ENCODE measurements at places on chromosomes 16 and 17.

- DNase-seq: no peak
Observed at GRCh38 chr17:64007838-64008282, 9.7 kb downstream of the PRR29 start.

- DNase-seq: no peak
Observed at GRCh38 chr16:85475233-85475632, 137.9 kb upstream of the GSE1 start.

DNA sequence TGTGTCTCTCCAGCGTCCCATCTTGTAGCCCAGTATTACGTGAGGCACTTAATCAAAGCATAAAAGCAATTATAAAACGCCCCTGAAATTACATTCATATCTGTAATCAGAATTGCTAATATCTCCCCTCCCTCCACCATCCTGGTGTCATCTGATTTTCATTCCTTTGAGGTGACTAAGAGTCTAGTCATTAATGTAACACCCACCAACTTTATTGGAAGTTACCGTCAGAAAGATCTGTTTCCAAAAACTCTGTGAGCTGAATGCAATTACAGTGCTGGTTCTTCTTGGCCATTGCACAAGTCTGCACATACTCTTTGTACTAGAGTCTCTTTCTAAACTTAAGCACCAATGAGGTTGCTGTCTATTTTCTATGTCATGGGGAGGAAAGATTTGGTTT is 12.5 kb upstream of the MAF start:
- DNase-seq: no peak

DNA sequence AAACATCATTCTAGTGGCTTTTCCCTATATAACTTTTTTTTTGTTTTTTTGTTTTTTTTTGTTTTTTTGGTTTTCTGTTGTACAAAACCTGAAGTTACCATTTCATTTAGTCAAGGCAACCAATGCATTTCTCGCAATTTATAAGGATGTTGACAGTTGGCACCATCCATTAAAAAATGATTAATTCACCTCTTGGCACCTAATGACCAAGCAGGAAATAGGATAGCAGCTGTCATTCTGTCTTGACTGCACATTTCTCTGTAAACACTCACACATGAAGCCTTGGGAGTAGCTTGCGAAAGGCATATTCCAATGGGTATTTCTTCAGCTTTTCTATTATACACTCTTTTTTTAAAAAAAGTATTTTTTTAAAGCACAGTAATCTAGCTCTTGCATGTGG is 77.5 kb downstream of the SYCE1L start:
- no peak for DNase-seq

- DNase-seq: peak; percentile 2
Observed at GRCh38 chr16:1520461-1520860, 13.0 kb upstream of the TMEM204 start.

GRCh38 chr16:75599452-75600277 is 23.4 kb downstream of the ADAT1 start:
- DNase-seq: no peak

DNA sequence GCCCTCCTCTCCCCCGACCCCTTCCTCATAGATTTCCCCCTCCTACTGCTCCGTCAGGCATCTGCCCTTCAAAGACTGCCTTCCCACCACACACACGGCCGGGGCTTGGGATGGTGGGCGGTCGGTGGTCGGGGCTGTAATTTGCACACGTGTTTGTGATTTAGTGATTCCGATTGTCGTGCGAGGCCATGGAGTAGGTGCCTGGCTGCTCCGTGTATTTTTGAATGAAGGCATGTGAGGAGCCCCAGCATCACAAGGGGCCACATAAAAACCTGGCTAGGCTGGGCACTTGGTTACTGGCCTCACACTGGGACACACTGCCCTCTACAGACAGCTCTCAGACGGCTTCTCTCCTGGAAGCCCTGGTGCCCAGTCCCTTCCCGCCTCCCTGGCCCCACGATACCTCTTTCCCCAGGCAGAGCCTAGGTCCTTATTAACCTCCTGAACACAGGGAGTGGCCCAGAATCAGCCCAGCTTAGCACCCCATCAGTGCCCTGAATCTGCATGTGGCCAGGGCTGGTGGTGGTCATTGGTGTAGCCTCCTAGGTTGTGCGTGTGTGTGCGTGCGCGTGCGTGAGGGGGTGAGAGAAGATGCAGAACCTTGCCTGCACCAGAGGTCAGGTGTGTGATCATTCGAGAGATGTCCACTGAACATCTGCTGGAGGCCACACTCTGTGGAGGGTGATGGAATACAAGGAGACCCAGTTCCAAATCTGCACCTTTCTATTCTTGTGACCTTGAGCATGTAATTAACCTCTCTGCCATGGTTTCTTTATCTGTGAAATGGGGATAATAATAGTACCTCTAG is 1.3 kb upstream of the SOCS1 start:
- DNase-seq: no peak

DNA sequence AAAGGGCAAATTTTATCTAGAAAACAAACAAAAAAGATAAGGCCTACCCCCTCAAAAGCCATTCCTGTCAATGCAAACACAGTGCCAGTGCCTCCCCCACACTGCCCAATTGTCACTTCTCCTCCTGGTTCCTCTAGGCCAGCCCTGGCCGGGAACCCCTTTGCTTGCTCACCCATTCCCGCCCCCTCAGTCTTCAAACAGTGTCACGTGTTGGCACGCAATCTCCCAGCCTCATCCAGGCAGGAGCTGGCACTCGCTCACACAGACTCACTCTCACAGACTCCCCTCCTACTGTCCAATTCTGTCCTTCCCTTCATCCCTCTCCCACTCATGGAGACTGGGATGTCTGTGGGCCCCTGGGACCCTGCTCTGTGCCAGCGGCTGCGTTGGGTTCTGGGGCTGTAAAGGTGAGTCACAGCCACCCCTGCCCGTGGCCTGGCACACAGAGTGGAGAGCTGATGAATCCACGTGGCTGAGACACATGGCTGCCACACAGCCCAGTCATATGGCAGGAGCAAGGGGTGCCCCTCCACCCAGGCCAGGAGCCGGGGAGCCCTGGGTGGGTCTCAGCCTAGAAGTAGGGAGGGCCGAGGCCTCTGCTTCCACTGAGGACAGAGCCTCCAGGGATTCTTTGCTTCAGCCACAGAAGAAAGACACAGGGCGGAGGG is 54.8 kb downstream of the VAC14 start:
- no peak for DNase-seq

- no peak for DNase-seq
Observed at GRCh38 chr16:66502020-66502913, 47.7 kb downstream of the TK2 start.

- no peak for DNase-seq
Observed at GRCh38 chr16:74521691-74522090, 85.2 kb downstream of the GLG1 start.

- DNase-seq: no peak
Observed at GRCh38 chr16:83013071-83013470, 386.3 kb downstream of the CDH13 start.

DNA sequence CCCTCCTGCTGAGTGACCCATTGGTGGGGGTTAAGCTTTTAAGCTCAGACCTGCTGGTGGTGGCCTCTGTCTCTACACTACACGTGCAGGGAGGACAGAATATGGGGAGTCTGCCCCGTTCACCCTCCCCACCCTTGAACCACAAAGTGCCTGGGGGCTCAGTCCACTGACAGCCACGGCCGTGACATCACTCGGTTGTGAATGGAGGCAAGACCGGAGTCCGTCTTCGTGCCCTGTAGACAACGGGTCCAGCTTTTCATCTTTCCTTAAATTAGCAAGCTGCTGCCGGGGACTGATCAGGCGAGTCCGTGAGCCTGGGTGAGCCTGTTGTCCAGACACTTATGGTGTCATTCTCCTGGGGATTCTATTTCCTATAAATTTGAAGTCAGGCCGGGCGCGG is 67.4 kb downstream of the CRISPLD2 start:
- DNase-seq: no peak

- DNase-seq: peak; percentile 87
Observed at GRCh38 chr17:14205992-14206461, 30.6 kb downstream of the CDRT15 start.

- no peak for DNase-seq
Observed at GRCh38 chr17:67655478-67656148, 62.1 kb upstream of the NOL11 start.

- DNase-seq: no peak
Observed at GRCh38 chr16:4244254-4245076, 2.6 kb upstream of the SRL start.

- no peak for DNase-seq
Observed at GRCh38 chr17:63995626-63996025, 2.5 kb upstream of the PRR29 start.

DNA sequence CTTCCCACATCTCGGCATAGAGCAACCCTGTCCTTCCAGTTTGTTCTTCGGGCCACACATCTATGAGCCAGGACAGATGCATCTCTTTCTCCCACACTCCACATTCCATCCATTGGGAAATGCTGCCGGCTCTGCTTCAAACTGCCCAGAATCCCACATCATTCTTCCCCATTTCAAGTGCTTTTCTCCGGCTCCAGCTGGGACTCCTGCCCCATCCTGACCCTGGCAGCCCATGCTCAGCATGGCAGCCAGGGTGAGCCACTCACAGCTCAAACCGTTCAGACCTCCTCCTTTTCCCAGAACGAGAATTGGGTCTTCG is 132.8 kb upstream of the SDK2 start:
- DNase-seq: no peak

DNA sequence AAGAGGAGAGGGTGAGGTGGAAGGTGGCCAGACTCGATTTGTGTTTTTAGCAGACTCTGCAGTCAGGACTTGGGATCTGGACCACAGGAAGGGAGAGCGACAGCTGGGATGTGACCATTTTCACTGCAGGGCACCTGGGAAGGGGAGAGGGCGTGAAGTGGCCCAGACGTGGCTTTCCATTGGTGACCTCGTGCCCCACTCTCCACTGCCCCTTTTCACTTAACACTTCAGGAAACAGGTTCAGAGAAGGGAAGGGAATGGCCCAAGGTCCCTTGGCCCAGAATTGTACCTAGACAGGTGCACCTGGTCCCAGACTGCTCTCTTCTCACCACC is 22.9 kb upstream of the MPRIP start:
- no peak for DNase-seq

DNA sequence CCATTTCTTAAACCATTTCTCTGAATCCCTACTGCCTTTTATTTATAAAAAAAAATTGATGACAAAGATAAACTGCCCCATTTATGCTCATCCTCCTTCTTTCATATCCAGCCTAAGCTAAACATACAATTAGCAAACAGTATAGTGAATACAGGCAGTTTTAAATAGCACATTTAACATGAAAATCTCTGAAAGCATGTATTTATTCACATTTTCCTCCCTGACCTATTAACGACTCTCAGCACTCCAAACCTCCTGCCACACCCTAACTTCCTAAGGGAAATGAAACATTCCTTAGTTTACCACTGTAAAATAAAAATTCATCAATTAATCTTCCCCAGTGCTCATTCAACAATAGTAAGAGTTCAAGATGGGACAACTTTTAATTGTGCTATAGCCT is 56.9 kb downstream of the TRIM37 start:
- DNase-seq: no peak

DNA sequence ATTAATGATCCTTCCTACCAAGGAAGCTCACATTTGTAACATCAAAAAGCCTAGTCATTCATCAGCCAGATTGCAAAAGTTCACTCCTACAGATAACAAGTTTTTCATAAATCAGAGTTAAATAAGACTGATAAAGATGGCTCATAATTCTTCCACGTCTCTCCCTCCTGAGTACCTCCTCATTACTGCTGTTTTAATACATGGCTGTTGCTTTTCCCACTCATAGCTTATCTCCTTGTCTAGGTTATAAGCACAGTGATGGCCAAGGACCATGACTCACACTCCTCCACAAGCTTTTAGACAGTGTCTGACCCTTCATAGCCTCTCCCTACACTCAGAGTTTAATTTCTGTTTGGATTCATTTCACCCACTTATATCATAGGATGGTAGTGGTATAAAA is 100.9 kb upstream of the MON1B start:
- DNase-seq: no peak

GRCh38 chr17:41592601-41593305 is 6.1 kb upstream of the KRT14 start:
- no peak for DNase-seq

GRCh38 chr17:73387746-73388577 is 76.2 kb upstream of the CDC42EP4 start:
- no peak for DNase-seq

GRCh38 chr16:70648606-70649005 is 2.2 kb downstream of the IL34 start:
- no peak for DNase-seq

- DNase-seq: no peak
Observed at GRCh38 chr16:53974484-53975080, 270.6 kb downstream of the FTO start.

GRCh38 chr16:52456368-52456767 is 90.6 kb downstream of the TOX3 start:
- no peak for DNase-seq

DNA sequence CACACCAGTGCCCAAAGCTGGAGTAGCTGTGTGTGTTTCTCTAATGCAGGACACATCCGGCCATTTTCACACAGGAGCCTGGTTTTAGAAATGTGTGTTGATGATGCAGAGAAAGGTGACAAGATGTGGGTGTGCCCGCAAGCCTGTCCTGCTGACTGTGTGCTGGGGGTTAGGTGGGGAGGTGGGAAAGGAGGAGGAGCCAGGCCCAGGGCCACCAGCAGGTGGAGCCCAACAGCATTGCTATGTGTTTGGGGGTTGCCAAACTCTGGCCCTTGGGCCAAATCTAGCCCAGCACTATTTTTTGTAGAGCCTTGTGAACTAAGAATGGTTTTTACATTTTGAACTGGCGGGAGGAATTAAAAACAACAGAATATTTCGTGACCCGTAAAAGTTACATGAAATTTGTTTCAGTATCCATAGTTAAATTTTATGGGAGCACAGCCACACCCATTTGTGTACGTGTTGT is 61.7 kb upstream of the LGALS9 start:
- peak; percentile 88 for DNase-seq

DNA sequence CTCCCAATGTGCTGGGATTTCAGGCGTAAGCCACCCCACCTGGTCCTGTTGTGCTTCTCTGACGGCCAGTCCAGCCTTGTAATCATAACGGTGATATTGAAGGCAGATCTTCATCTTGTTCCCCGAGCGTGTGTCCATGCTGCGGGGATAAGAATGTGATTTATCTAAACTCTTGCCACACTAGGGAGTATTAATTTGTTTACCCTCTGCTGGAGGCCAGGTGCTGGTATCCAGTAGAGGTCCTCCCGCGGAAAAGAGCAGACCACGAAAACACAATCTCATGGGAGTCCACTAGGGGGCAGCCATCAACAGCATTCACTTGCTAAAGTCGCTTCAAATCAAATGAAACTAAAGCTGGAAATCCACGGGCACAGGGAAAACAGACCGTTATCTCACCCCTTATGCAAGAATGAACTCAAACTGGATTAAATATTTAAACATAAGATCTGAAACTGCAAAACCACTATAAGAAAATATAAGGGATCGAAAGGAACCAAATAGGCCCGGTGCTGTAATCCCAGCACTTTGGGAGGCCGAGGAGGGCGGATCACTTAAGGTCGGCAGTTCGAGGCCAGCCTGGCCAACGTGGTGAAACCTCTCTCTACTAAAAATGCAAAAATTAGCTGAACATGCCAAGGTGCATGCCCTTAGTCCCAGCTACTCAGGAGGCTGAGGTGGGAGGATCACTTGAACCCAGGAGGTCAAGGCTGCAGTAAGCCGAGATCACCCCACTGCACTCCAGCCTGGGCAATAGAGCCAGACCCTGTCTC is 22.3 kb upstream of the RBBP6 start:
- DNase-seq: peak; percentile 77
